Stimulated activated CD4-positive, alpha-beta T cell treated with anti-CD3 and anti-CD28 coated beads, Interleukin-15, amount 100 ng/mL, for 24 hours (primary cell): ENCODE measurements at places on chromosomes 5 and 9.

- no peak for DNase-seq
These were observed 6.5 kb upstream of the FAM81B start for GRCh38 chr5:95384485-95385213.

- DNase-seq, result no peak
These were observed 547.6 kb downstream of the RAB3C start for GRCh38 chr5:59130431-59130830.

DNA sequence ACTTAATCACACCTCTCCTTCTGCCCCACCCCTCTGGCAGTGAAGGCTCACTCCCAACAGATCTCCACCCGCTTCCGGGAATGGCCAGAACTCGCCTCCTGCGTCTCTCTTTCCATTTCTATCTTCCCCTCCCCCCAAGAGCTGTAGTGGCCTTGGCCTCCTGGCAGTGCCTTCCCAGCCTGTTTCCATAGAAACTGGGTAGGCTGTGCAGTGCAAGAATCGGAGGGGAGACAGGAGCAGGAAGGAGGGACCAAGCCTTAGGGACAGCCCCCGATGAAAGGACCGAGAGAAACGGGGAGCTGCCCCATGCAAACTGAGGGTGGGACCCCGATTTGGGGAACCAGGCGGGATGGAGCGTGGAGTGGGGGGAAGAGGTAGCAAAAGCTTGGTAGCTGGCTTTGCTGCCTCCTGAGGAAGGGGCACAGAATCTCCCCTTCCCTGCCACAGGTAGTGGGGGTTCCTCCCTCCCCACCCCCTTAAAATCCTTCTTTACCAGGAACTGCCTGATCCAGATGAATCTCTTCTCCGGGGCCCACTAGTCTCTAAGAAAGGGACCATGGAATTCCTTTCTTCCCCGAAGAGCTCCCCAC lies 4.5 kb upstream of the PCDH1 start:
- no peak for DNase-seq

DNA sequence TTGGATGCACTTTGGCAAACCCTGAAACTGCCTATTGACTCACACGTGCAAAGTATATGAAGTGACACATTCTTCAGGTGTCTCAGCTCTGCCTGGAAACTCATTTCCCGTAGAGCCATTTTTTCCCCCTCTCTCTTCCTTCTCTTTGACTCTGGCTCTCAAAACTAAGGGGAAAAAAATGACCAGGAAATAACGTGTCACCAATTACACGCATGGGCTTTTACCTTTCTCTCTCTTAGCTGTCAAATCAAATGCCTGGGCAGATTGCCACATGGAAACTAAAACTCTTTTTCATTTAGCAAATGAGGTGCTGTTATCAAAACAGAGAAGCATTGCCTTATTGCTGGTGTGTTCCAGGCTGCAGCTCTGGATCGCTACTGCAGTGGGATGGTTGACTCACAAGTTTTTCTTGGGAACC lies 18.3 kb upstream of the IFNK start:
- DNase-seq, result peak; percentile 17

GRCh38 chr5:71589903-71590302 lies 2.8 kb downstream of the MCCC2 start:
- no peak for DNase-seq
